ENCODE measurements at places on chromosomes 7 and 10.

GRCh38 chr10:64041989-64042490 lies 520.8 kb downstream of the REEP3 start:
- DNase-seq, result no peak

GRCh38 chr7:121202125-121202524 lies 126.7 kb upstream of the WNT16 start:
- no peak for DNase-seq

DNA sequence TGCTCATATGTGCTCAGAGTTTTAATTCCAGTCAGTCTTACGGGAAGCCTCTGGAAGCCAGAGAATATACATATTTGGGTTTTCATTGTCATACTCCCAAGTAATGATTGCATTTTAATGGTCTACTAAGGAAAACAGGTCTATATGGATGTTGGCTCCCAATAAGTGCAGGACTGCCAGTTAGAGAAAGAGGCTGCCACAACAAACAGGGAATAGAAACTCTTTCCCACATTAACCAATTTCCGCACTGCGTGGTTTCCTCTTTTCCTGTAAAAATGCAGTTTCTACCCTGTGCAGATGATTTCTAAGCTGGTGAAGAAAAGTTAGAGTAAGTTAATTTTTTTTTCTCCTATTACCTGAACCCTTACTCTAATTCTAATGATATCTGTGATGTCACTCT lies 78.2 kb downstream of the CCSER2 start:
- DNase-seq, result no peak

DNA sequence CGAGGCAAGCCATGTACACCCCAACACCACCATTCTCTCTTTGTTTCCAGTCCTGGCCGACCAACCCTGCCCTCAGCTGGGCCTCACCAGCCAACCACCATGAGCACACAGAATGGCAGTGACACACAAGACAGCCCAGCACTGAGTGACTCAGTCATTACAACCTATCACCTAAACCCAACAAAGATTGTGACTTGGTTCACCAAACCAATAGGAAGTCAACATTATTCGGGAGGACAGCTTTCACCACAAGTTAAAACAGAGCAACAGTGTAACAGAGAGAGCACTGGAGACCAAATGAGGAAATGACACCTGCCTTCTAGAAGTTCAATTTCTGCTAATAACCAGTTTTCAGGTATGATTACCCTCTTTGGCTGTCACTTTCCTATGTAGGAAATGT lies 72.1 kb downstream of the DNMBP start:
- no peak for DNase-seq

DNA sequence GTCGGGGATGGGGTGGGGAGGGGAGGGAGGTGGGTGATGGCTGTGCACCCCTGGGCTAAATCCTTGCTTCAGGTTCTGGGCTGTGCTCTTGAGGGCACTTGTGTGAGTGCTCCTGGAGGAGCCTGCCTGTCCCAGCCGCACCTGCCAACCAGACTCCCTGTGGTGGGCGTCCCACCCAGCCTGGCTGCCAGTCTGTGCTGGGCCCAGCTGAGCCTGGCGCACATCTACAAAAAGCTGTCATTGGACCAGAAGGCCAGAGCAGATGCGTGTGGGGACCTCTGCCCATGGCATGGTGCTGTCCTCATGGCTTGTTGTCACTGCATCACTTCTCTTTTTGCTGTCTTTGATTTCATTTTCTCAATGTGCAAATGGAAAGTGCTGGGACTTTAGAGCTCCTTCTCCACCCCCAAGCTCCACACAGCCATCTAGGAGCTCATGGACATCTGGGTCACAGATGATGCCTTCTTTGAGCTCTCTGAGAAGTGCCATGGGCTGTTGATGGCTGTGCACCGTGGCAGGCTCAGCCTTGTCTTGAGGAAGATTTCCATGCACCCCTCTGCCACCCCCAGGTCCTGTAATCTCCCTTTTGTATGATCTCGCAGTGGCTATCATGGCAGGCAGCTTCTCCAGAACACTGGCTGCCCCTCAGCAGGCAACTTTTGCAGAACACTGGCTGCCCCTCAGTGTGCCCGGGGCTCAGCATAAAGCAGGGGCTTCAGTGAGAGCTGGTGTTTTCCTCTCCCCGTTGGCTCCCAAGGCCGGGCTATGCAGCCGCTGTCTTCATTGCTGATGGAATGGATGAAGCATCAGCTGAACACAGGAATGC lies 83.9 kb downstream of the ADCY1 start:
- DNase-seq, result no peak

DNA sequence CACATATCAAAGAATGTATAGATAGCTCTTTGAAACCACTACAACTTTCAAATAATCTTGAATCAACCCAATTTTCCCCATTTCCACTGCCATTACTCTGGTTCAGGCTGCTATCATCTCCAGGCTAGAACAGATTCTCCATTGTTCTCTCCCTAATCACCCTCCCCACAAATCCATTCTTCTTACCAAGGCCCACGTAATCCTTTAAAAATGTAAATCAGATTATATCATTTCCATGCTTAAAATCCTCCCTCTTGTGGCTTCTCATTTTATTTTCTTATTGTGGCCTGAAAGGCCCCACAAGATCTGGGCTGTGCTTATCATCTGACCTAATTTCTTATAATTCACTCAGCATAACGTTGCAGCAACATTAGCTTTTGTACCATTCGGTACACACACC lies 3.0 kb upstream of the PON1 start:
- DNase-seq, result no peak
